Activated CD4-positive, alpha-beta T cell treated with anti-CD3 and anti-CD28 coated beads, Interleukin-2, Interleukin-4, amounts not matched to agents 100 ng/mL and 50 ng/mL, durations not matched to agents 16 hours and 8 hours (primary cell): ENCODE measurements at places on chromosomes 5 and 9.

DNA sequence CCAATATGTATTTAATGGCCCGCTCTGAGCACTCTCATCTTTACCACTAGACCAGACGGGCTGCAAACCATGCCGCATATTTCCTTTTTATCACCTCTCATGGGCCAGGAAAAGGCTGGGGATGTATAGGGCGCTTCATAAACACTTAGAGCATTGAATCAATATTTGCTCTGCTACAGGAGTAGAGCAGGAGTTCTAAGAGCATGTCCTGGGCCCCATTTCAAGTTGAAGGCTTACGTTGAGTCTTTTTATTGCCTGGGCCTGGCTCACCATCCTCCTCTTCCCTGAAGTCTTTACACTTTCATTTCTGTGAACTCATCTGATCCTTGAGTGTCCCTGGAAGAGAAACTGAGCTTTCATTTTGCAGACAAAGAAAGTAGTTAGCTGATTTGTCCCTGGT, 112.4 kb downstream of the FSTL4 start:
- no peak for DNase-seq

DNA sequence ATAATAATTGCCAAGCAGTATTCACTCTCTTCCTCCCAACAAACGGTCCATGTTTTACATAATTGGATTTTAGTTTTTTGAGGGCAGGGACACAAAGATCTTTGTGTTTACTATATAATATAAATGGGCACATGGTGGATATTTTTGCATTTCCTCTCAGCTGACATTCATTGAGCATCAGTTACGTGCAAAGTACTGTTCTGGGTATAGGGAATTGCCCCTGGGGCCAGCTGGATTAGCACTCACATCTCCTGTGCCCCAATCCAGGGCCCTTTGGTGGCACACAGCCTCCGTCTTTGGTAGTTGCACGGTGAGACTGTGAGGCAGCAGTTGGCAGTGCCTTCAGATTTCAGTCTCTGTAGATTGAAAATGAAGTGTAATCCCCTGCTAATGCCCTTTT, 1.6 kb downstream of the TDRD7 start:
- DNase-seq, result no peak

- no peak for DNase-seq
Measured at GRCh38 chr9:110142868-110143481, 65.0 kb downstream of the C9orf152 start.

GRCh38 chr9:70044490-70045307, 1.1 kb downstream of the MAMDC2 start:
- no peak for DNase-seq

DNA sequence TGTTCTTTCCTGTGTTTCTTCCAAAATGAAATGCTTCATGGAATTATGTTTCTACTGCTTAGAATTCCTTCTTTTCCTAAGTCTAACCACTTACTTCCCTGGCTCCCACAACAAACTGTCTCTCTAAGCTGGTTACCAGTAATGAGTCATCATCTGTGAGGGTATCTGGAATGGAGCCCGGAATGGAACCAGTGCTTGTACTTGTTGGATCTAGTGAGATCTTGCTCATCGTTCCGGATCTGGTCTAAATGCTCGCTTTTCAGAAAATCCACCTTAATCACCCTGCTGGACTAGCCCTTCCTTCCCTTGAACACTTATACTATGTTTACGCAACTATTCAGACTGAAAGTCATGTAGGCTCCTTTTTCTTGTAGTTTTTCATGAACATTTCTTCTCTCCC, 184.8 kb downstream of the PBX3 start:
- DNase-seq, result no peak

DNA sequence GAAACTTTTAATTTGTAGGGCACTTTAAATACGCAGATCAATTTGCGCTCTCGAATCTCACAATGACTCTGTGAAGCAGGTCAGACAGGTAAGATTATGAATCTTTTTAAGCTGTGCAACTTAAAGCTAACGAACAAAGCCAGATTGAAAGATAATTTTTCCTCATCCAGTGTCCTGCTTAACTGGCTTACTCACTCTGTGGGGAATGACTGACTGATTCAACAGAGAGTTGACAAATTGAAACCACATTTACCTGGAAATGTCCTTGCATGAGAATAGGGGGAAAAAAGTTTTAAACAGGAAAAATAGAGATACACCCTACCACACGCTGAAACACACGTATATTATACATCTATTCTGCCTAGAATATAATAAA, 187.9 kb downstream of the MAN2A1 start:
- DNase-seq, result no peak
